Activated CD4-positive, alpha-beta memory T cell treated with anti-CD3 and anti-CD28 coated beads, Interleukin-2, amount 10 ng/mL, durations not matched to agents 7 days and 5 days (primary cell): ENCODE measurements at places on chromosomes 11 and 22.

GRCh38 chr11:73653996-73654395 is 7.6 kb downstream of the PLEKHB1 start:
- DNase-seq, result no peak

GRCh38 chr22:24510637-24511625 is 15.8 kb downstream of the UPB1 start:
- no peak for DNase-seq

DNA sequence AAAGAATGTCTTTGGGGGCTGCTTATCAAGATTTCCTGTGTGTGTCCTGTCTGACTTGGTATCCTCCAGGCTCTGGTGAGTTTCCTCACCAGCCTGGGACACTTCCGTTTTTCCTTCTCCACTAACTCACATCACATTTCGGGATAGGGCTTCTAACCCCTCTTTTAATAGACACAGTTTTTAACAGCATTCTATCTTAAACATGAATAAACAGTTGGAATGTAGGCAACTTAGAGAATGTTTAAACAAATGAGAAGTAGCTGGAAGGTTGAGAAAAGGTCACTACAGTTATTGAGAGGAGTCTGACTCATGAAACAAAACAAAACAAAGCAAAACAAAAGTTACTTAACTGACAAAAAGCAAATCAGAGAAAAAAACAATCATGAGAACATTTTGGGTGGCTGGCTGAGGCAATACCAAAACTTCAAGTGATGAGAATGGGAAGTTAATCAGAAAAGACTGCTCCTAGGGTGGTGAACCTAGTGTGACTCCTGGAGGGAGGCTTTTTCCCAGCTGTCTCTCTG is 64.7 kb upstream of the CTSC start:
- DNase-seq, result no peak

DNA sequence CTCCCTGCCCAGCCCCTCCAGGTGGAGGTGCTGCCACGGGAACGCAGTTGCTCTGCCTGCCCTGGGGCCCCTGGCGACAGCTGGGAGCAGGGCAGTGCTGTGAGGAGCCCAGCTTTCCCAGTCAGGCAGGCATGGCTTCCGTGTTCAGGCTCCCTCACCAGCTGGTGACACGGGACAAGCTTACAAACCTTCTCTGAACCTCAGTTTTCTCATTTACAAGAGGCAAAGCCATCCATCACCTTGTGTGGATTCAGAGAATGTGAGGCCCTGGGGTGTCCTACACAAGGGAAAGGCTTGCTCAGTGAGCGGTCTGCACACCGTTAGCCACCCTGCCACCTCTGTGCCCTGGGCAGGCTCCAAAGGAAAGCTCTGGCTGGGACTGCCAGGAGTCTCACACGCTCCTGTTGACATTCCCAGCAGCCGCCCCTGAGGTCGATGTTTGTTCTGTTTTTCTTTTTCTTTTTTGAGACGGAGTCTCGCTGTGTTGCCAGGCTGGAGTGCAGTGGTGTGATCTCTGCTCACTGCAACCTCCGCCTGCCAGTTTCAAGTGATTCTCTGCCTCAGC is 23.5 kb downstream of the SUN2 start:
- DNase-seq, result no peak

DNA sequence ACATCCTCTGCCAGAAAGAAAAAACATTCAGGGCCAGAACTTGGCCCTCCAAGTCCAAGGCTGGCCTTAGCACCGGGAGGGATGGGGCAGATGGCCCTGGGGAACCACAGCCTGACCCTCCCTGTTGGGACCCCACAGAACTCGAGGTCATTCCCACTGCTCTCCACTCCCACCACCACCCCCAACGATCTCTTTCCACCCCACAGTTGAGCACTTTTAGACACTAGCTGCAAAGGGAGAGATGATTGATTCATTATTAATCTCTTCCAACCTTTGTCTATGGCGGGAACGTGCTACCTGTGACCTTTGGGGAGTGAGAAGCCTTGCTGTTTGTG is 869.7 kb downstream of the BRD1 start:
- DNase-seq, result peak; percentile 8

DNA sequence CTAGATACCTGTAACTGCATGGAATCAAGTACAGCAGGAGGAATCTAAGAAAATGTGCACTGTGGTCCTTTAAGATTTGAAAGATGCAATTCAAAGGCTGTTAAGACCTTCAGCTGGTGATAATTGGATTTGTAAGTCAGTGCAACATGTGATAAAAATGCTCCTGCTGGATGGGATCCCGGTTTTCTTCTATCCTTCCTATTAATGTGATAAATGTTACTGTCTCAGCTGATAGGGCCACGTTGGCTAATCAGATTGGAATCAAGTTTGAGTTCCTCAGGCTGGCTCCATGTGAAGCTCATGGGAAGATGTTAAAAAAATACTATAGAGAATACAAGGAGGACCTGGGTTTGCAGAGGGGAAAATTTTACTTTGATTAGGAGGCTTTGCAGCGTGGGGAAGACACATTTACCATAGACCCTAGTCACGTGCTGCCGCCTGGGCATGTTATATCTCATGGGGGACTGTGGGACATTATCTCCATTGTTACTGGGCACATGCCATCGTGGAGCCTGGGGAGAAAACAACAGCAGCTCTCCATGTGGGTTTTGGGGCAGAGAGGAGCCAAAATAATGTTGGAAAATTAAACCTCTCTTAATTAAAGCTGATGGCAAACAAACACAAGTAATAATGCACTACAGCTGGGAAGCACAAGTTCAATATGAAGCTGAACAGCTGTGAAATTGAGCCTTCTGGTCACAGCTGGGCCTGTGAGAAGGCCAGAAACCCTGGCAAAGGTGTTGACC is 652.5 kb downstream of the NTM start:
- no peak for DNase-seq

GRCh38 chr11:77467993-77468392 is 5.9 kb downstream of the PAK1 start:
- no peak for DNase-seq

GRCh38 chr11:130749216-130749615 is 167.1 kb downstream of the SNX19 start:
- DNase-seq, result no peak

- no peak for DNase-seq
Measured at GRCh38 chr22:21861851-21862250, 5.6 kb downstream of the MAPK1 start.

GRCh38 chr11:127843483-127844396 is 743.6 kb downstream of the ETS1 start:
- DNase-seq, result peak; percentile 64

DNA sequence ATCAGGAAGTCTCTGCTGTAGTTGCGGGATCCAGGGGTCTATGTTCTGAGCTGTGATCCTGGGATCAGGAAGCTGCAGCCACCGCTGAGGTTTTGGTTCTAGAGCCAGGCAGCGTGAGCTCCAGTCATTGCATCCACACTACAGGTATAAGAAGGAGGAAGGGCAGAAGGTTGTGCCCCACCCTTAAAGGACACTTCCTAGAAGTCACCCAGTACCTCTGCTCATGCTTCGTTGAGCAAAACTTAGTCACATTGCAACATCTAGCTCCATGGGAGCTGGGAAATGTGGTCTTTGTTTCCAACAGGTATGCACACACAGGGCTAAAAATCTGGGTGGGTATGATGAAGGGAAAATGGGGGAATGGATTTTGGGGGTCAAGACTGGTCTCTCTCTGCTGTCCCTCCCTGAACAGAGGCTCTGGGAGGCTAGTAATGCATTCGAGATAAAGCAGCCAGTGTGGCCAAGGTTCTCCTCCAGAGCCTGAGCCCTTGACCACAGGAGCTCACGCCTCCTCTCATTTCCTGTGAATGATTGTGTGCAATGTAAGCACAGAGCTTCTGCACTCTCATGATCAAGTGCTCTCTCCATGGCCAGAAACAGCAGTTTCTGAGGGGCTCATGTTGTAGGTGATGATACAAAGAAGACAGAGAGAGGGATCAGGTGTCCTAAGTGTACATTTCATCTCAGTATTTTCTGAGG is 86.8 kb upstream of the OR4B1 start:
- DNase-seq, result no peak

GRCh38 chr11:24819863-24820434 is 323.1 kb downstream of the LUZP2 start:
- no peak for DNase-seq

DNA sequence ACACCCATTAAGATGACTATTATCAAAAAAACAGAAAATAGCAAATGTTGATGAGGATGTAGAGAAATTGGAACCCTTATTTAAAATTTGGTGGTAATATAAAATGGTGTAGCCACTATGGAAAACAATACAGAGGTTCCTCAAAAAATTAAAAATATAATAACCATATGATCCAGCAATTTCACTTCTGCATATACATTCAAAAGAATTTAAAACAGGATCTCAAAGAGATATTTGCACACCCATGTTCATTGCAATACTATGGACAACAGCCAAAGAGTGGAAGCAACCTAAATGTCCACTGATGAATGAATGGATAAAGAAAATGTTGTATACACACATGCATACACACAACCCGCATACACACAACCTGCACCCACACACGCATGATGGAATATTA is 102.2 kb downstream of the FAM168A start:
- no peak for DNase-seq

- DNase-seq, result peak; percentile 23
Measured at GRCh38 chr11:8209208-8209807, 40.5 kb upstream of the RIC3 start.

GRCh38 chr22:32270641-32271369 is 15.7 kb upstream of the SLC5A4 start:
- DNase-seq, result no peak
